Activated CD4-positive, alpha-beta T cell treated with anti-CD3 and anti-CD28 coated beads, Interleukin-2, amount 10 ng/mL, durations not matched to agents 7 days and 5 days (primary cell): ENCODE measurements at places on chromosomes 3 and 15. TPM values are rescaled to one million over a fixed set of nuclear protein-coding genes. Genes with fewer than 3 reads are reported as not detected.

- H3K27ac ChIP-seq: no peak overlapping the region
- H3K36me3 ChIP-seq: peaks cover 2% of the 10 kb centered on the region
- no peaks in the 10 kb centered on the region for H3K4me1 ChIP-seq
- DNase-seq: no peak
- H3K4me3 ChIP-seq: no peak overlapping the region
Observed at GRCh38 chr3:97830638-97831037, 8.8 kb downstream of the CRYBG3 start.

DNA sequence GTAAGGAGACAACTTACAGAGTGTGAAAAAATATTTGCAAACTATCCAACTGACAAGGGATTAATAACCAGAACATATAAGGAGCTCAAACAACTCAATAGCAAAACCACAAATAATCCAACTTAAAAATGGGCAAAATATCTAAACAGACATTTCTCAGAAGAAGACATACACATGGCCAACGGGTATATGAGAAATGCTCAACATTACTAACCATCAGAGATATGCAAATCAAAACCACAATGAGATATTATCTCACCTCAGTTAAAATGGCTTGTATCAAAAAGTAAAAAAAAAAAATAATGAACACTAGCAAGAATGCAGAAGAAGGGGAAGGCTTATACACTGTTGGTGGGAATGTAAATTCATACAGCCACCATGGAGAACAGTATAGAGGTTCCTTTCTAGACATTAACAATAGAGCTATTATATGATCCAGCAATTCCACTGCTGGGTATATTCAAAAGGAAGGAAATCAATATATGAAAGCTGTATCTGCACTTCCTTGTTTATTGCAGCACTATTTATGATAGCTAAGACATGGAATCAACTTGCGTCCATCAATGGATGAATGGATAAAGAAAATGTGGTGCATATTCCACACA is 998.6 kb downstream of the NAALADL2 start:
- no peaks in the 10 kb centered on the region for H3K4me1 ChIP-seq
- H3K27ac ChIP-seq: no peak overlapping the region
- no peak overlapping the region for H3K4me3 ChIP-seq
- no peaks in the 10 kb centered on the region for H3K27me3 ChIP-seq
- no peaks in the 10 kb centered on the region for H3K36me3 ChIP-seq

The INKA1 gene
- total RNA-seq: 0.60 TPM

GRCh38 chr3:120275618-120276017 is 9.4 kb downstream of the GPR156 start:
- H3K27me3 ChIP-seq: peaks cover 30% of the 10 kb centered on the region
- no peaks in the 10 kb centered on the region for H3K4me1 ChIP-seq
- DNase-seq: no peak
- H3K36me3 ChIP-seq: no peaks in the 10 kb centered on the region
- no peak overlapping the region for H3K27ac ChIP-seq
